ENCODE measurements at places on chromosomes 4 and X.

GRCh38 chrX:70970482-70970995 lies 39.6 kb upstream of the SLC7A3 start:
- DNase-seq, result peak; percentile 13

GRCh38 chrX:38656350-38656915 lies 95.1 kb downstream of the TSPAN7 start:
- no peak for DNase-seq

GRCh38 chr4:121166976-121167375 lies 2.9 kb upstream of the TNIP3 start:
- no peak for DNase-seq

DNA sequence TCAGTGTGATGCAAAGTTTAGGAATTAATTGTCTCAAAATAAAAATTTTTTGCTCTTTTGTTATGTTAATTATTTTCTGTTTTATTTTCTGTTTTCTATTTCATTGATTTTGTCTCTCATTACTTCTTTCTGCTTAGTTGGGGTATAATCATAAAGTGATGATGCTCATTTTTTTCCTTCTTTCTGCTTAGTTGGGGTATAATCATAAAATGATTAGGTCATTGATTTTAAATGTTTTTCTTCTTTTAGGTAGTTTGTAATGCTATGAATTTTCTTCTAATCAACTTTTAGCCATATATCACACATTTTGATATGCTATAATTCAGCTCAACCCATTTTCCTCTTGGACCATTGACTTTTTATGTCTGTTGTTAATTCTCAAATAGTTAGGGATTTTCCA lies 43.7 kb downstream of the NEUROG2 start:
- DNase-seq, result no peak

- no peak for DNase-seq
These were observed 93.8 kb downstream of the MBNL3 start for GRCh38 chrX:132395026-132395425.

GRCh38 chrX:130909469-130910136 lies 6.6 kb upstream of the ENOX2 start:
- no peak for DNase-seq

DNA sequence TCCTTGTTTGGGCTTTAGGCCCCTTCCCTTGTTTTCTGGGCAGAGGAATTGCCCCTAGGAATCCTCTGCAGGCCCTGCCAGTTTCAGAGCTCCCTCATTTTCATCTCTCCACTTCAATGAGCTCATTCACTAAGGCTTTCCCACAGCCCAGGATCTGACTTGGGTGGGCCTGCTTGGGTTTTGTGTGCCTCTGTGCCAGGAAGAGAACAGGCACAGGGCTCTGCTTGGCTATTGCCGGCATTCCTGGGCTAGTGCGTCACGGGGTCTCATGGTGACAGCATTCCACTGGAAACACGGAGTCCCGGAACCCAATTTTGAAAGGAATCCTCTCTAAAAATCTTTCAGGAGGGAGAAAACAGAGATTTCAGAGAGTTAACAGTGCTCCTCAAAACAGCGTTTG lies 150.5 kb downstream of the VCX3A start:
- DNase-seq, result no peak

- no peak for DNase-seq
These were observed 13.0 kb upstream of the SPARCL1 start for GRCh38 chr4:87541956-87542709.

GRCh38 chrX:150482537-150483206 lies 85.7 kb upstream of the MTM1 start:
- peak; percentile 36 for DNase-seq

DNA sequence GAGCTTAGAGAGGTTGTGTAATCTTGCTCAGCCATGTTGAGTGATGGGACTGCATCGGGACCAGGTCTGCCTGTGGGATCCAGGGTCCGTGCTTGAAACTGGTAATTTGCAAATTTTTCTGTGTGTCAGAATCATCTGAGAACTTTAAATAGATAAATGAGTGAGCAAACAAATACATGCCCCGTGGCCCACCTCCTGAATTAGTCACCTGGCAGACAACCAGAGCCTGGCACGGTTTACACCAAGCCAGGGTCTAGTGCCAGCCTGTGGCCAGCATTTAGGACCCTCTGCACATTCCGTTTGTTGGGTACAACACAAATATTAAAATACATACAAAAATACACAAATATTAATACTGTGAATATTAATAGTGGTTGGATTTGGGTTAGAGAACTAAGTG lies 90.6 kb upstream of the STOX2 start:
- no peak for DNase-seq

GRCh38 chr4:184400375-184400870 lies 73.9 kb downstream of the IRF2 start:
- peak; percentile 87 for DNase-seq

DNA sequence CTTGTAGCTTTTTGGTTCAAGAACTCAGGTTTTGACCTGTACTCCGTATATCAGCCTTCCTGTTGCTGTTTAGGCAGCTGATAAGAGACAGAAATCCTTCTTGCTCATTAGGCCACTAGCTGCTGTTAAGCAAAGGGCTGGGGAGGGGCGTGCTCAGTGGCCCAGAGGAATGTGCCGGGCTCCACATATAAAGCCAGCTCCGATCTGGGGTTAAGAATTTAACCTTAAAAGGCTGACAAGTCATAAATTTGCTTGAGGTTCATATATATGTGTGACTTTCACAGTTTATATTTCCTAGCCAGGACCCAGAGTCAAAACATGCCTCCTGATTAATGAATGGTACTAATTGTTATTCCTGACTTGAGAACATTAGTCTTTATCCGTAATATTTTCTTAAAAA lies 15.3 kb downstream of the GPC3 start:
- no peak for DNase-seq

- DNase-seq, result no peak
These were observed 61.9 kb downstream of the ANKRD50 start for GRCh38 chr4:124650614-124651013.

GRCh38 chr4:176906709-176907108 lies 114.0 kb upstream of the VEGFC start:
- peak; percentile 68 for DNase-seq

GRCh38 chr4:1113311-1114009 lies at the start of gene RNF212:
TSS of gene RNF212 (minus strand) at chr4:1113564. CDS start at chr4:1113464, 100 bp downstream.
- no peak for DNase-seq

- no peak for DNase-seq
These were observed 122.1 kb downstream of the TBL1X start for GRCh38 chrX:9586992-9587392.

DNA sequence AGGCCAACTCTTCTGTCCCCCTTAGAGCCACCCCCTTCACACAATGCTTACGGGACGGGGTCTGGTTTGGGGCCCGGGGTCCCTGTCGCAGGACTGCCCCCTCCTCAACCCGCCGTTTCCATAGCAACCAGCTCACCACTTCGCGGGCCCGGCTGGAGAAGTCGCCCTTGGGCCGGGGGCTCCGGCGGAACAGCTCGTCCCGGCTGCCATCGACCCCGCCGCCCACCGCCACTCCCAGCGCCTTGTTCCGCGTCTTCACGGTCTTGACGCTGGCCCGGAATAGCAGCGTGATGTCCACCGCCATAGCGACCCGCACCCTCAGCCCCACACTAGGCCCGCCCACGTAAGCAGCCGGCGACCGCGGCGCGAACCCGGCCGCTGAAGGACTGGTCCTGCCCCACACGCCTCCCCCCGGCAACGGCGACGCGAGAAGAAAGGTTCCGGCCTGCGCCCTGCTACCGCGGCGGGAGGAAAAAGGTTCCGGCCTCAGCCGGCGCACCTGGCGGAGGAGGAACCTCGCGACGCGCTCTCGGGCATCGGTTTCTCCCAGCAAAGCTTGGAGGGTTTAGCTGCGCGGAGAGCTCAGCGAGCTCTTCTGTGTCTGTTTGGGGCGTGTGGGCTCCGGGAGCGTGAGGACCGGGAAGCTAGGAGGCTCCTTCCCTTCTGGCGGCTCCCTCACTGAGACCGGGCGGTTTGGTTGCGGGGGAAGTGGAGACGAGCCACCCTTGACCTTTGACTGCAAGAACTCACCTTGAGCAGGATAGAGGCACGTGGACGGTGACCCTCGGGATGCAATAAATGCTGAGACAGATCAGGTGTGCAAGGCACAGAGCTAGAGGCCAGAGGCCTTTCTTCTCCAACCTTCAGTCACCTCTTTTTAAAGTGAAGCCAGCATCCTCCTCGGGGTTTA lies at the start of gene STX18:
Gene STX18 (minus strand): TSS at position 388 of the 910 bp plus-strand sequence. CDS start 84 bp downstream, at position 304.
- peak; percentile 63 for DNase-seq

DNA sequence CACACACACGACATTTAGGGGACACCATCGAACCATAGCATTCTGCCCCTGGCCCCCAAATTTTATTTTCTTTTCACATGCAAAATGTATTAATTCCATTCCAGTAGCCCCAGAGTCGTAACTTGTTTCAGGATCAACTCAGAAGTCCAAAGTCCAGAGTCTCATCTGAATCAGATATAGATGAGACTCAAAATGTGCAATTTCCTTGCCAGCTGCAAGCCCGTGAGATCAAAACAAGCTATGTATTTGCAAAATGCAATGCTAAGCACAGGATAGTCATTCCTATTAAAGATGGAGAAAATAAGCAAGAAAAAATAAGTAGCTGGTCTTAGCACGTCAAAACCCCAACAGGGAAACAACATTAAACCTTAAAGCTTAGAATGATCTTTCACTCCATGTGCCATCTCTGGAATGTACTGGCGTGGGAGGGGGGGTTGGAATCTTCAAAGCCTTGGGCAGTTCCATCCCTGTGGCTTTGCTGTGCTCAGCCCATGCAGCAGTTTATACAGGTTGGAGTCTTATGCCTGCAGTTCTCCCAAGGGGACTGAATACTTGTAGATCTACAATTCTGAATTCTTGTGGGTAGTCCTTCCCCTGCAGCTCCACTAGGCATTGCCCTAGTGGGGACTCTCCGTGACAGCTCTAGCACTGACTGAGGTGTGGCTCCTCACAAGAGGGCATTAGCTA lies 47.7 kb upstream of the SYTL5 start:
- no peak for DNase-seq

DNA sequence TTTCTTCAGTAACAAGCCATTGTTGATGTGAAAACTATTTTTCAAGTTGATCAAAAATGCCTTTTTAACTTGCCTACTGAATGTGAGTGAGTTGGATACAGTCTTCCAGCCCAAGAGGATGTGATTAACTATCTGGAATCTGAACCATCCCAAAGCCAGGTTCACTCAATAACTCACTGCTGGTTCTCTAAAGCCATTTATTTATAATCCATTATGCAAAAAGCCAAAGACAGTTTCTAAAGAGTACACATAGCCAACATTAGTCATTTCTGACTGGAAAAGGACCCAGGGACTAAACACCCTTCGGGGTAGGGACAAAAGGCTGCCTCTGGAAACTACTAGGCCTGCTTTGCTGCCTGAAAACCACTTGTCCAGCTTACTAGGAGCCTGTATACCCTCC lies 109.6 kb downstream of the SHROOM4 start:
- DNase-seq, result no peak

GRCh38 chr4:137659431-137659830 lies 127.1 kb upstream of the PCDH18 start:
- DNase-seq, result peak; percentile 48

DNA sequence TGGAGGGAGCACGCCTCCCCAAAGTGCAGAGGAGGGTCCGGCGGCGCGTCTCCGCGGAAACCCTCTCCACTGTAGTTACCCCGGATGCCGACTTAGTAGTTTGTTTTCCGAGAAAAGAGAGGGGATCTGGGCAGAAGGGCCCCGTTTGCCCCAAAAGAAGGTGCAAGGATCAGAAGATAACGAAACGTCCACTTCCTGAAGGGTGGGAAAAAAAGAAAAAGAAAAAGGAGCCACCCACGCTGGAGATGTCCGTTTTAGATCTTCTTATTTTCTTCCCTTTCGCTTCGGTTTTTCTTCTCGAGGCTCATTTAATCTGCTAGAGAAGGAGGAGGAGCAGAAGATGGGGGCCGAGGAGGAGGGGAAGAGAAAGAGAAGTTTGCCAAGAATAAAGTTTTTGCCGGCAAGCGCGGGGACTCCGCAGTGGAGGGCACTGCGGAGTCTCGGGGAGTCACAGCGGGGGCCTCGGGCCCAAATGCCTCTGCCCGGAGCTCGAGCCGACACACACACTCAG lies 517 bp downstream of the LEF1 start:
- peak; percentile 1 for DNase-seq

GRCh38 chr4:121192480-121192879 lies 28.4 kb upstream of the TNIP3 start:
- peak; percentile 7 for DNase-seq

Measured in HCEC 1CT (cell line).